Thoracic aorta (tissue), 2 donors: ENCODE measurements at places on chromosomes 5 and 9.

GRCh38 chr9:27441741-27442070 is 82.4 kb upstream of the IFNK start:
- H3K4me1 ChIP-seq, result no peaks in the 10 kb centered on the region
- no peak overlapping the region for H3K4me3 ChIP-seq
- no peak overlapping the region for H3K27ac ChIP-seq
- no peak for DNase-seq
- H3K27me3 ChIP-seq, result no peaks in the 10 kb centered on the region
- no peaks in the 10 kb centered on the region for H3K36me3 ChIP-seq

DNA sequence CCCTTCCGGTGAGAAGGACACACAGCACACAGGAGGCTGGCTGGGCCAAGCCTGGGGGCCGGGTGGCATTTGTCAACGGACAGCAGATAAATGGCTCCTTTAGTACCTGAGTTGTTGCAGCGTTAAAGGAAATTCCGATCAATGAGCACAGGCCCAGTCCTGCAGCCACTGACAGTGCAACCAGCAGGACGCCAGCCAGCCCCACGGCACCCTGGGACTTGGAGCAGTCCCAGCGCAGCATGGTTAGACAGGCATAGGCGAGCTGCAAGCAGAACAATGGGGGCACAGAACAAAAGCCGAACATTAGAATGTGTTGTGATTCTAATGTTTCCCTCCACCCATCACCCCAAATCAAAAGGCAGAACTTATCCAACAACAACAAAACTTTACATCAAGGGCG is 39.3 kb downstream of the PTCH1 start:
- no peaks in the 10 kb centered on the region for H3K4me1 ChIP-seq
- no peak overlapping the region for H3K27ac ChIP-seq
- peaks cover 37% of the 10 kb centered on the region for H3K36me3 ChIP-seq
- no peak overlapping the region for H3K4me3 ChIP-seq
- H3K27me3 ChIP-seq, result no peaks in the 10 kb centered on the region
- no peak for DNase-seq

DNA sequence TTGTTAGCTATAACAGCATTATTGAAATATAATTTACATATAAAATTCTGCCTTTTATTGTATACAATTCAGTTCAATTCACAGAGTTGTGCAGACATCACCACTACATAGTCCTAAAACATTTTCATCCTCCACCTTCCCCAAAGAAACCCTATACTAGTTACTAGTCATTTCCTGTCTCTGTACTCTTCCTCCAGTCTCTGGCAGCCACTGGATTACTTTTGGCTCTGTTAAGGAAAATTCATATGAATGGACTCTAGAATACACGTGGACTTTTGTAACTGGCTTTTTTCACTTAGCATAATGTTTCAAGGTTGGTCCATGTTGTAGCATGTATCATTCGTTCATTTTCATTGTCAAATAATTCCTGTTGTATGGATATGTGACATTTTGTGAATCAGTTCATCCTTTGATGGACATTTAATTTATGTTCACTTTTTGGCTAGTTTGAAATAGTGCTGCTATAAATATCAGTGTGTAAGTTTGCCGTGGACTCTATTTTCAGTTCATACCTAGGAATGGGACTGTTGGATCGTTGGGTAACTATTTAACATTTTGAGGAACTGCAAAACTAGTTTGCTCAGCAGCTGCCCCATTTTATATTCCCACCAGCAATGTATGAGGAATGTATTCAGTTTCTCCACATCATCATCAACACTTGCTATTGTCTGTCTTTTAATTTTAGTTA is 9.7 kb downstream of the ICE1 start:
- H3K4me3 ChIP-seq, result no peak overlapping the region
- H3K4me1 ChIP-seq, result peaks cover 70% of the 10 kb centered on the region
- H3K36me3 ChIP-seq, result no peaks in the 10 kb centered on the region
- peak overlapping the region; percentile 26 for H3K27ac ChIP-seq

GRCh38 chr5:54531546-54531945 is 14.0 kb downstream of the SNX18 start:
- no peaks in the 10 kb centered on the region for H3K27me3 ChIP-seq
- no peak for DNase-seq
- H3K4me1 ChIP-seq, result peaks cover 94% of the 10 kb centered on the region
- H3K36me3 ChIP-seq, result no peaks in the 10 kb centered on the region
- H3K27ac ChIP-seq, result peak overlapping the region; percentile 77

DNA sequence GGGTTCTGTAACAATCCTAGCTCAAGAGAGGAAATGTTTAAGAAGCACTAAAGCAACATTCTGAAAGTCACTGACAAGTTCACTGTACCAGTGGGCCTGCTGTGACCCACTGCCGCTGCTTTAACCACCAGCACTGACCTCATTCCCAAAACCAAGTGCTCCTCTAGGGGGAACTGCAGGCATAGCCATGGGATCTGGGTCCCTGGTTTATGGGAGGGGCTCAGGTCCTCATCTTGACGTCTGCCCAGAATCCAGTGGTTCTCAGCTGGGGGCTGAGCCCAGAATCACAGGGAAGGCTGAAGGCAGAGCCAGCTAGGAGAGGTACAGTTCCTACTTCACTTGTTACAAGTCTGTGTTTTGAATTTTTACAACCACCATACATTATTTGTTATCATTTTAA is 36.1 kb upstream of the SLC2A8 start:
- no peak overlapping the region for H3K4me3 ChIP-seq
- no peaks in the 10 kb centered on the region for H3K27me3 ChIP-seq
- DNase-seq, result no peak

DNA sequence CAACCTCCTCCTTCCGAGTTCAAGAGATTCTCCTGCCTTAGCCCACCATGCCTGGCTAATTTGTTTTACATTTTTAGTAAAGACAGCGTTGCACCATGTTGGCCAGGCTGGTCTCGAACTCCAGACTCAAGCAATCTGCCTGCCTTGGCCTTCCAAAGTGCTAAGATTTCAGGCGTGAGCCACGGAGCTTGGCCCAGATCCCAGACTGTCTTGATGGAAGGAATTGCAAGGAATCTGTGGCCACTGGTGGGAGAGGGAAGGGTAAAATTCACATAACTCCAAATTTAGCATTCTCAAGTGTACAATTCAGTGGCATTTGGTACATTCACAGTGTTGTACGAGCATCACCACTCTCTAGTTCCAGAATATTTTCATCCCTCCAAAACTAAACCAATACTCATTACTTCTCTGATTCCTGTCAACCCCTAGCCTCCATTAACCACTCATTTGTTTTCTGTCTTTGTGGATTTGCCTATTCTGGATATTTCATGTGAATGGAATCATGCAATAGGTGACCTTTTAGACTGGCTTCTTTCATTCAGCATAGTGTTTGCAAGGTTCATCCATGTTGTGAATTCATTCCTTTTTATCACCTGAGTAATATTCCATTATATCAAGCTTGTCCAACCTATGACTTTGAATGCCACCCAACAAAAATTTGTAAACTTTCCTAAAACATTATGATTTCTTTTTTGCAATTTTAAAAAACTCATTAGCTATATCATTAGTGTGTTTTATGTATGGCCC is 8.9 kb upstream of the MYO10 start:
- no peak overlapping the region for H3K4me3 ChIP-seq
- no peaks in the 10 kb centered on the region for H3K27me3 ChIP-seq
- no peak for DNase-seq
- no peaks in the 10 kb centered on the region for H3K36me3 ChIP-seq

DNA sequence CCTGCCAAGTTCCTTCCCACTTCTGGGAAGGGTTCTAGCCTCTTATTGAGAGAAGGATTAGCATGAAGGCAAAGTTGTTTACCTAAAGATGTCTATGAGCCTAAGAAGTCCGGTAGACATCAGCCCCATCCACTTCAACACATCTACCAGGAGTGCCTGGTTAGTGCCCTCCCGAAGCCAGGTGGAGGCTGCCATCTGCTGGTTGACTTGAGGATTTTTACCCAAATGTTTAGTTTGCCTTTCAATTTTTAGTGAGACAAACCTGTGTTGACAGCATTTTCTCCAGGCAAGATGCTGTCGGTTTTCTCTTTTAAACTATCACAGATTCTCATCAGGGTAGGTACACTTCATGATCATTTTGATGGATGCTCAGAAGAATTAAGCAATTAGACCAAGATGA is 83.6 kb upstream of the TNFSF8 start:
- no peak overlapping the region for H3K27ac ChIP-seq
- no peaks in the 10 kb centered on the region for H3K36me3 ChIP-seq
- DNase-seq, result no peak
- H3K4me1 ChIP-seq, result no peaks in the 10 kb centered on the region

DNA sequence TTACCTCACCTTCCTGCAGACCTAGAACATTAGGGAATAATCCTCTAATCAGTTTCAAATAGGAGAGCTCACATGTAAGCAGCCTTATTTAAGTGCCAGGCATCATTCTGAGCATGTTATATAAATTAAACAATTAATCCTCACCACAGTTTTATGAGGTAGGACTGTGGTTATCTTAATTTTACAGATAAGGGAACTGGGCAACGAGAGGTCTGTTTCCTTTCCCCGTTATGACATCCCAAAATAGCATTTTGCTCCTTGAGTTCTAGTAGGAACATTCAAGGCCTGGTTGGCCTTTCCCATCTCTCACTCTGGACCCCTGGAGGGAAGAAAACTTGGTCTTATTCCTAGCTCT is 19.1 kb upstream of the IFNB1 start:
- H3K36me3 ChIP-seq, result no peaks in the 10 kb centered on the region
- no peak for DNase-seq
- peak overlapping the region; percentile 56 for H3K4me3 ChIP-seq
- no peaks in the 10 kb centered on the region for H3K27me3 ChIP-seq
- H3K4me1 ChIP-seq, result peaks cover 22% of the 10 kb centered on the region

DNA sequence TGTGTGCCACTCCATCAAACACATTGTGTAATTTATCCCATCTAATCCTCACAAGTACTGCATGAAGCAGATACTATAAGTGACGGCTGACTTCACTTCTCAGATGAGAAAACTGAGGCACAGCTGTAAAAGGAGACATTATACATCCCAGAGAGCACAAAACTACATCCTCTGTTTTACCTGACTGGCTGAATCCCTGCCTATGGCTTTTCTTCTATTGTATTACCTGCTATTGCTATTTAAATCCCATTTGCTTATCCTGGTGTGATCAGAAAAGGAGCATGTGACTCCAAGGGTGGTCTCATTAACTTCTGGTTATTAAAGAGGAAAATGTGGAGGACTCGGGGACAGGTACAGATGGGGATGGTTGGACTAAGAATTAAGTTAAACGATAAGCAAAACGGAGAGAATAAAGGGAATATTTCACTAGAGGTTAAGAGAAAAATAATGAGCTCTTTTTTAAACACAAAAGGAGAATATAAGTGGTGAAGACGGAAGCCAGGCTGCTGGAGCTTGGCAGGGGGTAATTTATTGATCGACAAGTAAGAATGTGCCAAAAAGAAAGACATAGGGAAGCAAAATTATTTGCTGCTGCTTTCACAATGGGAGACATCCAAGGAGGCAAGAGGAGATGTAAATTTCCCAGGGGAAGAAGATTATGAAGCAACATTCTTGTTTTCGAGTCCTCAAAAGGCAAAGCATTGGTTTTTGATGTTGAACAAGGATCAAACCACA is 155.7 kb upstream of the GPR151 start:
- H3K4me1 ChIP-seq, result peaks cover 11% of the 10 kb centered on the region
- no peak overlapping the region for H3K4me3 ChIP-seq
- H3K36me3 ChIP-seq, result no peaks in the 10 kb centered on the region
- H3K27me3 ChIP-seq, result no peaks in the 10 kb centered on the region

DNA sequence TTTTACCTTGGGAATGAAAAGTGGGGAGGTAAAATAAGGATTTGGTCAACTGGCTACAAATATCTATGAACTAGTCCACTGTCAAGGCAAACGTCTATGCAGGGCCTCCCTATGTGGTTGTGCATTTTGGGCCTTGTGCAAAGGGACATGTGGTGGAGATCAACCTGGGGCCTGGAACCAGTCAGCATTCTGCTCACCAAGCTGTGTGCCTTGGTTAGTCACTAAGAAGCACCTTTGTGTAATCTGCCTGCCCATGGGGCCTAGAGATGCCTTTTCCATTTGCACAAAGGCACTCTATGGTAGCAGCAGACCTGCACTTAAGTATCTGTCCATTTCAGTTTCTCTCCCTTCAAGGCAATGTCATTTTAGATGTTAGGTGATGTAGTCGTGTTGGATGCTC is 184.0 kb downstream of the GNAQ start:
- no peaks in the 10 kb centered on the region for H3K36me3 ChIP-seq
- no peak overlapping the region for H3K4me3 ChIP-seq
- DNase-seq, result no peak
- H3K27ac ChIP-seq, result peak overlapping the region; percentile 90
- peaks cover 54% of the 10 kb centered on the region for H3K4me1 ChIP-seq
